Stimulated activated CD4-positive, alpha-beta T cell treated with anti-CD3 and anti-CD28 coated beads, Interleukin-2, amount 100 ng/mL, for 24 hours (primary cell): ENCODE measurements at places on chromosomes 16 and 17.

GRCh38 chr17:82272495-82273326 is 789 bp downstream of the CSNK1D start:
- peak; percentile 42 for DNase-seq

DNA sequence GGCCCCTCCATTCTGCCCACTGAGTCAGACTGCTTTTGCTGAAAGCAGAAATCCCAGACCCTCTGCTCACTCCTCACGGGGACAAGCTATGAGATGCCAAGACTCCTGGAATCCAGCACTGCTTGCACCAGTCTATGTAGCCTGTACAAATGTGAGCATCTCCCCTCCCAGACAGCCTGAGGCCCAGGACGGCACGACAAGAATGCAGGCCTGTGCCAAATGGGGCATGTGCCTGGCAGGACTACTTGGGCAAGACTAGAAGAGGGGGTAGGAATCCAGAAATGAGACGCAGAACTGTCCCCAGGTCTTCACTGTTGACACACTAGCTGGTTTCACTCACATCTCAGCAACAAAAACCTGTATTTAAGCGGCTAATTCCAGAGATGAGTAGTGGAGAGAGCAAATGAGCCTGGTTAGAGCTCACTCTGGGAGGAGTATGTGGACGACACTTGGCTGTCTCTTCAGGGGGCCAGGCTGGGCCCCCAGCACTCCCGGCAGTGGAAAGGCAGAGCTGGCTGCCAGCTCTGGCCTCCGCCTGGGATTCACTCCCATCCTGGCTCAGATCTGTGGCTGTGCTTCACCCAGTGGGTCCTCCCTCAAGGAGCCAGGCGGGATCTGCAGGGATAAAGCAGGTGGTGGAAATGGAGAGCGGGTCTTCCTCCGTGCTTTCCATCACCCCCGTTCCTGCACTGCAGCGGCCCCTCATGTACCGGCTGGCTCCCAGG is 2.9 kb upstream of the MYO1C start:
- DNase-seq, result no peak

GRCh38 chr16:88303890-88304819 is 78.6 kb upstream of the ZNF469 start:
- no peak for DNase-seq

- DNase-seq, result no peak
Observed at GRCh38 chr17:33152783-33153182, 140.3 kb downstream of the ASIC2 start.

DNA sequence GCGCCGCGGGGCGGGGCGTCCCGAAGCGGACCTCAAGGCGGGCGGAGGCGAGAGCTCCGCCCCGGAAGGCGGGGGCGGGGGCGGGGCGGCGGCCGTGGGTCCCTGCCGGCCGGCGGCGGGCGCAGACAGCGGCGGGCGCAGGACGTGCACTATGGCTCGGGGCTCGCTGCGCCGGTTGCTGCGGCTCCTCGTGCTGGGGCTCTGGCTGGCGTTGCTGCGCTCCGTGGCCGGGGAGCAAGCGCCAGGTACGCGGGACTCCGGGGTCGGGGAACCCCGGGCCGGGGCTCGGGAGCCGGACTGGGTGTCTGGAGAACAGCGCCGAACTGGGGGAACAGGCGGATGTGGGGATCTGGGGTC is at the start of gene TNFRSF12A:
Gene TNFRSF12A (plus strand): TSS at position 122 of the 357 bp plus-strand sequence. CDS start 30 bp downstream, at position 152.
- peak; percentile 66 for DNase-seq

DNA sequence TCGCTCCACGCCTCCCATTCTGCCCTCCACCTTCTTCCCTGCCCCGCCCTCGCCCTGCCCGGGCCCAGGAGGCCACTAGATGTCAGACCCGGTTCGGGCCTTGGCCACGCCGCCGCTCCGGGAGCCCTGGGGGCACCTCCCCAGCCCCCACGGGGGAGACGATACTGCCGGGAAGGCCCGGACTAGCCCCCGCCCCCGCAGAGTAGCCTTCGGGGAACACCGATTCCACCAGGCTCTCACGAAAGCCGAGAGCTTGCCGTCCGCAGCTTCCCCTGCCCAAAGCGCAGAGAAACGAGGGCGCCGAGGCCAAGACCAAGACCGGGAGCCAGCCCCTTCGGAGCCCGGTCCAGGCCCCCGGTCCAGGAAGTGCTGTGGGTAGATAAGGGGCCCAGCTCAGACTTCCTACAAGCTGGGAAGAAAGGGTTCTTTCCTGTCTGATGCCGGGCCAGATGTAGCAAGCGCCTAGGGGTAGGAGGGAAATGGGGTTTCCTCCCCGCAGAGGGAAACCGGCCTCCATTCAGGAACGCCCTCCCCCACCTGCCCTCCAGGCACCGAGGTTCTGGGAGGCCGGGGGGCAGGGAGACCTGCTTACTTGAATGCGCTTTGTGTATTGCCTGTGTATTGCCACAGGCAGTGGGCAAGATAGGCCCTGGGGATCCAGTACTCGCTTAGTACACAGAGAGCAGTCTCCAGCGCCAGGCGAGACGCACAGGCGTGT is 806 bp upstream of the CYB561 start:
- DNase-seq, result peak; percentile 55

- no peak for DNase-seq
Observed at GRCh38 chr16:52398021-52398420, 148.9 kb downstream of the TOX3 start.

GRCh38 chr16:4241928-4242283 is at the start of gene SRL:
Gene SRL (minus strand): TSS chr16:4242080. CDS start chr16:4242067, 13 bp downstream.
- DNase-seq, result no peak

- no peak for DNase-seq
Observed at GRCh38 chr17:80969030-80969673, 22.5 kb upstream of the CHMP6 start.

- DNase-seq, result no peak
Observed at GRCh38 chr17:39688475-39688835, 598 bp upstream of the PGAP3 start.

DNA sequence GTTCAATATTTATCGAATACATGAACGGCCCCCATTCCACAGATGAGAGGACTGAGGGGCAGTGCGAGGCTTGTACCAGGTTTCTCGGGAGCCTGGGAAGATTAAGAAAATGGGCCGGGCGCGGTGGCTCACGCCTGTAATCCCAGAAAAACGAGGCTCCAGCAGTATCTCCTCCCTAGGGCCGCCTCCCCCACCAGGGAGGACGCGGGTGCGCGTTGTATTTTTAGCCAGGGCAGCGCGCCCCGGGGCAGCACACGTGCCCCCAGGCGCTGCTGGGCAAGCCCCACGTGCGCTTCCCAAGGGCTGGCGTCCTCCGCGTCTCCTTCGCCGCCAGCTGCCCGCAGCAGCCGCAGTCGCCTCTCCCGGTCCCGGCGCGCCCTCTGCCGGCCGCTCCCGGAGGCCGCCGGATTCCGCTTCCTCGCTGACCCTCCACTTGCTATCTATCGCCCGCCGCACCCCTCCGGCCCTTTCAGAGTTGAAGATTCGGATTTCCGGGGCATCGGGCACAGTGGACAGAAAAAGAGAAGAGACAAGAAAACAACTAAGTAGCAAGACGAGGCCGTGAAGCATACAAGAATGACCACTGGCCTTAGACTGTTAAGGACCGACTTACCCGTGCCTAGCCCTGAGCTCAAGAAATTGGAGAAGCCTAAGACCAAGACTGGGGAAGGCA is 1.9 kb upstream of the YBX2 start:
- peak; percentile 80 for DNase-seq

- no peak for DNase-seq
Observed at GRCh38 chr16:57502048-57502775, 15.9 kb upstream of the DOK4 start.

DNA sequence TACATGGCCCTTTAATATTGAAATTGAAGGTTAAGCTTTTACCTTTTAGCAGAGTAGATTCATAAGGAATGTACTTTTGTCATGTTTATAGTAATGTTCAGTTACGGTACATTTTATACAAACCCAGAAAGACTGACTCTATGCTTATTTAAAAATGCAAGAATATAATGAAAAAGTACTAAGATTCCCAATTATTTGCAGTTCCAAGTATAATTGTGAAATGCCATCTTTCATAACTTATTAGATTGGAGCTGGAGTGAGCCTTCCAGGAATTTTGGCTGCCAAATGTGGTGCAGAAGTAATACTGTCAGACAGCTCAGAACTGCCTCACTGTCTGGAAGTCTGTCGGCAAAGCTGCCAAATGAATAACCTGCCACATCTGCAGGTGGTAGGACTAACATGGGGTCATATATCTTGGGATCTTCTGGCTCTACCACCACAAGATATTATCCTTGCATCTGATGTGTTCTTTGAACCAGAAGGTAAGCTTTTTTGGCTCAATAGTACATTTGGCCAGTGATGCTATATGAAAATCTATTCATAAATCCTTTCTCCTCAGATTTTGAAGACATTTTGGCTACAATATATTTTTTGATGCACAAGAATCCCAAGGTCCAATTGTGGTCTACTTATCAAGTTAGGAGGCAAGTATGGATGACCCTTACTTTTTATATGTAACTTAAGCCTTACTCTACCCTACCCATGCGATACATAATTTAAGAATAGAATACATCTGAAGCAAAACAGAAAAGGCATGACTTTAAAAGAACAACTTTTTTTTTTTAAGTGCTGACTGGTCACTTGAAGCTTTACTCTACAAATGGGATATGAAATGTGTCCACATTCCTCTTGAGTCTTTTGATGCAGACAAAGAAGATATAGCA is 4.2 kb downstream of the SRSF2 start:
- DNase-seq, result no peak

- no peak for DNase-seq
Observed at GRCh38 chr16:64356267-64356666, 765.6 kb downstream of the CDH11 start.

DNA sequence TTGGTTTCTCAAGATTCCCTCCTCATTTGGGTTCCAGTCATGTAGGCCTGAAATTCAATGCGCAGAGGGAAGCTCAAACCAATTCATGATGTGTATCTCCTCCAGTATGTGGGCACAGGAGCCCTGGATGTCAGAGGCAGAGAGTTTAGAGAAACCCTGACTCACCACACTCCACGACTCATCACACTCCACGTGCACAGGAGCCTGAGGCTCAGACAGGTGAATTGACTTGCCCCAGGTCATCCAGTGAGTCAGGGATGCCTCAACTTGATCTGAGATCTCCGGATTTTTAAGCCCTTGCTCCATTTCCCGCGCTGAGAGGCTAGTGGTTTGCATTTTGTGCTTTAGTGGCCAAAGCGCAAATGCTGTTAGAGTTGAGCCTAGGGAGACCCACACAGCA is 183.9 kb downstream of the HAPSTR1 start:
- no peak for DNase-seq

DNA sequence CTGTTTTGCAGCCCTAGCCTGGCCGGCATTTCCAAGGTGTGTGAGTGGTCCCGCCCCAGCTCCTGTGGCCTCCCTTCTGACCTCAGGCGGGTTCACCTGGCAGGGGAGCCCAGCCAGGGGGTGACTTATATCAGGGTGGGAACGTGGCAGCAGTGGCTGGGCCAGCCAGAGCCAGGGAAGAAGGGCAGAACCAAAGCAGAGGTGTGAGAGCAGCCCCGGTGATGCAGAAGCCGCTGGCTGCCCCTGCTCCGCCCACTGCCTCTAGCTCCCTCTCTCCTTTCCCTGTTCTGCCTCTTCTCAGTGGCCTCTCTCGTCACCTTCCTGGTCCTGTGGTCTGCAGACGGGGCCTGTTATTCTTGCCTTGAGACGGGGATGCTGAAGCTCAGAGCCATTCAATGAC is 12.1 kb downstream of the MGAT5B start:
- no peak for DNase-seq

DNA sequence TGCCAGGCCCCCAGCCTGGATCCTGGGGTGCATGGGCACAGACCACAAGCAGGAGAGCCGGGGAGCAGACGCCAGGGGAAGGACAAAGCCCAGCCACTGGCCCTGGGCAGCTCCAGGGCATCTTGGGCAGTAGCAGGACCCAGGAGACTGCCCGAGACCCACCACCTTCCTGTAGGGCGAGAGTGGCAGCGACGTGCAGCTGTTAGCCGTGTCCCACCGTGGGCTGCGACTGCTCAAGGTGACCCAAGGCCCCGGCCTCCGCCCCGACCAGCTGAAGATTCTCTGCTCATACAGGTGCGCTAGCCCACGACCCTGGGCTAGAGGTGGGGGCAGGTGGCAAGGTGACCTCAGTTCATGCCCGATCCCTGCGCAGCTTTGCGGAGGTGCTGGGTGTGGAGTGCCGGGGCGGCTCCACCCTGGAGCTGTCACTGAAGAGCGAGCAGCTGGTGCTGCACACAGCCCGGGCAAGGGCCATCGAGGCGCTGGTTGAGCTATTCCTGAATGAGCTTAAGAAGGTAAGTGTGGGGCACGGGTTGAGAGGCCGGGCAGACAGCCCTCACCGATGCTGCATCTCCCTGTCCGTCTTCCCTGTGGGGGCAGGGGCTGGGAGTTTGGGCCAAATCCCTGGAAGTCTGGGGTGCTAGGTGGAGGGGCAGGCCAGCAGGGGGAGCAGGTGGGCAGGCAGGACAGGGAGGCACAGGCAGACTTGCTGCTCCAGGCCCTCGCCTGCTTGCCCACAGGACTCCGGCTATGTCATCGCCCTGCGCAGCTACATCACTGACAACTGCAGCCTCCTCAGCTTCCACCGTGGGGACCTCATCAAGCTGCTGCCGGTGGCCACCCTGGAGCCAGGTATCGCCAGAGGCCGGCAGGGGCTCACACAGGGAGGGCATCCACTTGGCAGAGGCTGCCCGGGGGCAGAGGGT is 13.5 kb upstream of the SMIM5 start:
- peak; percentile 26 for DNase-seq

DNA sequence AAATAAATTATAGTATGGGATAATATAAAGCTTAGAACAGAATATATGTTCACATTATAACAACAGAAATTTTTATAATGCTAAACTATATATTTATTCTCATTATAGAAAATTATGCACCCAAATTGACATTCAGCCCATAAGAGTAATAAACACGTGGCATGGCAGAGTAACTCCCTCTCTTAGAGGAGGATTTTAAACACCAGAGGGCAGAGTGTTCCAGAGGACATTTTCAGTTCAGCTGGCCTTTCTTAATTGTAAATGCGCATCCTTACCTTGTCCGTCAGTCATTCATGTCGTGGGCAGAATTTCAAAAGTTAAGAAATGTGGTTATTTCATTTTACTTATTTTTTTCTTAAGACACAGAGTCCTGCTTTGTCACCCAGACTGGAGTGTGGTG is 147.1 kb downstream of the TANC2 start:
- DNase-seq, result no peak

GRCh38 chr16:67430504-67430976 is 381 bp upstream of the HSD11B2 start:
- DNase-seq, result peak; percentile 52

- no peak for DNase-seq
Observed at GRCh38 chr17:18960241-18960665, 8.3 kb downstream of the SLC5A10 start.

GRCh38 chr17:66633317-66633965 is 201.5 kb upstream of the CACNG5 start:
- peak; percentile 33 for DNase-seq

DNA sequence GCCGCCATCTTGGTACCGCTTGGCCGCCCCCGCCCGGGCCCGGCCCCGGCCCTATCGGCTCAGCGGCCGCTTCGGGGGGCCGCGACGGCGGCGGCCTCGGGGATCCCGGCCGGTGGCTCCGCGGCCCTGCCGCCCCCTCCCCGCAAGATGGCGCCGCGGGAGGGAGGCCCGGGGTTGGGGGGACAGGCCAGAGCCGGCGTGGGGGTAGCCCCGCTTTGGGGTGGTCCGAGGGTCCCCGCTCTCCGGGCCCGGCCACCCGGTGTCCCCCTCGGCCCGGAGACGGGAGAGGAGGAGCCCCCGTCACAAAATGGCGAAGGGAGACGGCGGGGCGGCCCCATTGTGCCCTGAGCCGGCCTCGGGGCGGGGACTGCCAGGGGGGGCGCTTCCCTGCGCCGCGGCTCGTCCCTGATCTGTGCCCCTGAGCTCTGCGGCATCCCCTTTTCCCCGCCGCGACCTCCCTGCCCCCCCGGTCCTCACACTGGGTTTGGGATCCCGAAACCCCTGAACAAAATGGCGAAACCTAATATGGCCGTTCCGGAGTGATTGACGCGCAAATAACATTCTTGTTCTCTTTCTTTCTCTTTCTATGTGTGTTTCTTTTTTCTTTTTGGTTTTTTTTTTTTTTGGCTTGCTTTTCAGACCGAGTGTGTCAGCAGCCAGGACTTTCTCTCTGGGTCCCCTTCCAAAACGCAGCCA is 986 bp downstream of the HAPSTR1 start:
- peak; percentile 61 for DNase-seq
